ENCODE measurements at places on chromosomes 6 and 20. TPM values are rescaled to one million over a fixed set of nuclear protein-coding genes. Genes with fewer than 3 reads are reported as not detected.

Gene SLC16A10
- 12.3 TPM for total RNA-seq

DNA sequence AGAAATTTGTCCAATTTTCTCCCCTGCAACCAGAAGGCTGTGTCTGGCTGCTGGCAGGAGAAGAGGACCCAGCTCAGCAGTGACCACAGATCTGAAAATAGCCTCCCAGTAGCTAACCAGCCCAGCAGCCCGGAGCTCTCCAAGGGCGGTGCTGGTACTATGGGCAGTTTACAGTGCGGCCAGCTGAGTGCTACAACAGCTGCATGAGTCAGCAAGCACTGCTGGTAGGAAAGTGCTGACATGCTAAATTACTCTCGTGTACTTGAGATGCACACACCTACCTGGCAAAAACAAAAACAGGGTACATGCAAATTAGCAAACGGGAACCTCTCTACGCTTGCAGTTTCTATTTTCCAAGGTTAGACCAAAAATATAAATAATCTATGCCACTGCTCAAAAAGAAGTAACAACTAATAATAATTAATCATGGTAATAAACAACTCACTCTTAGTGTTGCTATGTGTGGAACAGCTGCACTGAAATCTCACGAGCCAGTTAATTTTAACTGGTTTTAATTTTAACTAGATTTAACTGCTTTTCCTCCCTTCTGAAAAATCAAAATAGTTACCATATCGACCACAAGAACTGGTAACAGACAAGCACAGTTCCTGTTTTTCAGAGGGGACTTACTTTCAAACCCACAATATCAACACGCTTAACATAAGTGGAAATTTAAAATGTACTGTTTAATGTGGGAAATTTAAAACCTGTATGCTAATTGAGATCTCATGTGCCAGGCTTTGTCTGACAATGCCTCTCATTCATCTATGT, 10.8 kb downstream of the BACH2 start:
- peak; percentile 81 for DNase-seq

Gene TGM3
- total RNA-seq: not detected

GRCh38 chr6:33173535-33174180, 18.6 kb downstream of the COL11A2 start:
- DNase-seq: peak; percentile 31

DNA sequence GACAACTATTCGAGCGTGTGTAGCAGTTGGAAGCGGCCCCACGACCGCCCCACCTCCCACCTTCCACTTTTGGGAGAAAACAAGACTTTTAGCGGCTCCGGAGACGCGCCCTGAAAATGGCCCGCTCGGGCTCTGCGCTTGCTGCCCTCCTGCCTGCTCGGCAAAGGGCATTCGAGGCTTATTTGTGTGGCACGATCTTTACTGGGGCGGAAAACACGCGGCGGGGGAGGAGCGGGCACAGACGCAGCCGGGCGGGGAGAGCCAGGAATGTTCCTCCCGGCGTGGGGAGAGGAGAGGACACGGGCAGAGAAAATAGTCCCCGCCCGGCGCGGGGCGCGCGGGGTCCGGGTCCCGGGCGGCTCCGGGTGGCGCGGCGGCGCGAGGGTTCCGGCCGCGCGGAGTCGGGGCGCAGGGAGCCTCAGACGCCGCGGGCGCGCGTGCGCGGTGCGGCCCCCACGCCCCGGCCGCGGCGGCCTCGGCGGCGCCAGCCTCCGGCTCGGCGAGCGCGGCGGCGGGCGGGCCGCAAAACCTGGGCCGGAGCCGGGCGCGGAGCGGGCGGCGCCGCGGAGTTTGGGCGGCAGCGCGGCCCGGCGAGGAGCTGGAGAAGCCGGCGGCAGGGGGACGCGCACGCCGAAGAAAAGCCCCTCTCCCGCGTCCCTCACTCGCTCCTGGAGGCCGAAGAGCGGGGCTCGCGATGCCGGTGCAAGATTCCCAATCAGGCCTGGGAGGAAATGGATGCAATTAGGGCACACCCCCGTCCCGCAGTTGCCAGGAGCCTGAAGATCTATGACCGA, 90.0 kb upstream of the ARID1B start:
- peak; percentile 95 for DNase-seq

DNA sequence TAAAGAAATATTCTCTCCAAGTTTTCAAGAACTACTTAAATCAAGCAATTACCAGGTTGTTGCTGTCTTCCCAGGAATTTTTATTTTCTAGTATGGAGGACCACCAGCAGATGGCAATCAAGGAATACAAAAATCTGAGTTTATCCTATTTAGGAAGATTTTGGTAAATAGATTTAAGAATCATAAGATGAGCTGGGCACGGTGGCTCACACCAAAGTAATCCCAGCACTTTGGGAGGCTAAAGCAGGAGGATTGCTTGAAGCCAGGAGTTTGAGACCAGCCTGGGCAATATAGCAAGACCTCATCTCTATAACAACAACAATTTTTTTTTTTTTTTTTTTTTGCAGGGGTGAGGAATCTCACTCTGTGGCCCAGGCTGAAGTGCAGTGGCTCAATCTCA, 19.3 kb upstream of the SEC63 start:
- DNase-seq: no peak

Measured in upper lobe of right lung (tissue), 1 donor.